Bladder microvascular endothelial cell (primary cell): ENCODE measurements at places on chromosomes 7 and 10. TPM values are rescaled to one million over a fixed set of nuclear protein-coding genes. Genes with fewer than 3 reads are reported as not detected.

Gene LDB3
- not detected in 2 replicates for total RNA-seq

Gene C10orf71
- not detected in 2 replicates for total RNA-seq

Gene BTBD16
- not detected in 2 replicates for total RNA-seq

Gene GIMAP2
- 43.5 and 77.4 TPM in 2 replicates for total RNA-seq

Gene CYP17A1
- not detected in 2 replicates for total RNA-seq

Gene TMEM213
- not detected in 2 replicates for total RNA-seq

Gene KEL
- under 0.01 TPM in 1 of 2 replicates, not detected in the other for total RNA-seq

Gene BICC1
- total RNA-seq = 0.13 and 0.16 TPM in 2 replicates

Gene NME8
- total RNA-seq = not detected in 2 replicates

Gene SPDYE11
- total RNA-seq = not detected in 2 replicates

Gene HMX2
- total RNA-seq = not detected in 2 replicates
